ENCODE measurements at places on chromosomes 5 and 9.

DNA sequence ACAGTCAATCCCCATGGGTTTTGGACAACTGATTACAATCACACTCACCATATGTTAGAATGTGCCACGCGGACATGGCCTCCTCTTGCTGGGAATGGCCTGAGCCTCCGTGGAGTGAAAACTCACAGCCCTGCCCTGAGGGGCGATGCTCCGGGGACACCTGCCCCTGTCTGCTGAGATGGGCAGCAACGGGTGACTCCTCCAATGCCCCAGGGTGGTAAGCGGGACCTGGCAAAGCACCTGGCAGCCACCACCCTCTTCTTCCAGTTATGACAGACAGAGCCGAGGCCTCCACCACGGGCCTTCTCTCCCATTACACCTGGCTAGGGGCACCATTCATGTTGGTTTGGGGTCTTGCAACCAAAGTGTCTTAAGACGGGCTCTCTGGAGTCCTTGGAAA, 94.9 kb upstream of the COL5A1 start:
- H3K27ac ChIP-seq: no peak overlapping the region
- H3K27me3 ChIP-seq: no peaks in the 10 kb centered on the region
- H3K4me3 ChIP-seq: no peak overlapping the region
- no peaks in the 10 kb centered on the region for H3K36me3 ChIP-seq
- H3K4me1 ChIP-seq: peaks cover 4% of the 10 kb centered on the region

GRCh38 chr9:89821081-89821480, 216.3 kb downstream of the GADD45G start:
- no peak for DNase-seq
- no peaks in the 10 kb centered on the region for H3K4me1 ChIP-seq
- H3K27ac ChIP-seq: no peak overlapping the region
- no peak overlapping the region for H3K4me3 ChIP-seq
- H3K27me3 ChIP-seq: no peaks in the 10 kb centered on the region

DNA sequence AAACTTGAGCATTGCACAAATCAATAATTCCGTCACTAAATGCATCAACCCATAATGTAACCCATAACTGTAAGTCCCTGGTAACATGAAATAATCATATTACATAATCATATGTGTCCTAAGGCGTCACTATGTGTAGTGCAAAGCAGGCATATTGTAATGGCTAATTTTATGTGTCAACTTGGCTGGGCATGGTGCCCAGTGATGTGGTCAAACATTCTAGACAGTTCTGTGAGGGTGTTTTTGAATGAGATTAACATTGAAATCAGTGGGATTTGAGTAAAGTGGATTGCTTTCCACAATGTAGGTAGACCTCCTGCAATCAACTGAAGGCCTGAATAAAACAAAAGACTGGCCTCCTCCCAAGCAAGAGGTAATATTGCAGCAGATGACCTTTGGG, 794.4 kb upstream of the ACO1 start:
- H3K36me3 ChIP-seq: no peaks in the 10 kb centered on the region
- peaks cover 23% of the 10 kb centered on the region for H3K4me1 ChIP-seq
- no peak overlapping the region for H3K4me3 ChIP-seq
- H3K27me3 ChIP-seq: no peaks in the 10 kb centered on the region
- DNase-seq: no peak

DNA sequence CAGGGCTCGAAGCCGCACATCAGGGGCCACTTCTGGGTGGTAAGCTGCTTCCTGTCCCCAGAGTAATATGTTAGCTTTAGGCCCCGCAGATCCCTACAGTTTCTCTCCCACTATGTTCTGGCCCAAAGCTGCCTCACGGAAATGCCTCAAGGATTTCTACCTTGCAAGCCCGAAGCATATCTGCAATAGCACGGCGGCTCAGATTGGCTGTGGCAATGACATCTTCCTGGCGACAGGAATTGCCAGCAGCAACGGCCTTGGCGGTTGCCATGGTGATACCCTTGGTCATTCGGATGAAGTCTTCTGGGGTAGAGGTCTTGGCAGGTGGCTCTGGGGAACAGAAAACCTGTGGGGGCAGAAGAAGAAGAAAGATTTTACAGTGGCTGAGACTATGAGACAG, 10.3 kb upstream of the TPM2 start:
- no peak for DNase-seq
- no peak overlapping the region for H3K27ac ChIP-seq
- H3K4me1 ChIP-seq: no peaks in the 10 kb centered on the region
- H3K4me3 ChIP-seq: no peak overlapping the region
- H3K36me3 ChIP-seq: peaks cover 94% of the 10 kb centered on the region
- no peaks in the 10 kb centered on the region for H3K27me3 ChIP-seq

DNA sequence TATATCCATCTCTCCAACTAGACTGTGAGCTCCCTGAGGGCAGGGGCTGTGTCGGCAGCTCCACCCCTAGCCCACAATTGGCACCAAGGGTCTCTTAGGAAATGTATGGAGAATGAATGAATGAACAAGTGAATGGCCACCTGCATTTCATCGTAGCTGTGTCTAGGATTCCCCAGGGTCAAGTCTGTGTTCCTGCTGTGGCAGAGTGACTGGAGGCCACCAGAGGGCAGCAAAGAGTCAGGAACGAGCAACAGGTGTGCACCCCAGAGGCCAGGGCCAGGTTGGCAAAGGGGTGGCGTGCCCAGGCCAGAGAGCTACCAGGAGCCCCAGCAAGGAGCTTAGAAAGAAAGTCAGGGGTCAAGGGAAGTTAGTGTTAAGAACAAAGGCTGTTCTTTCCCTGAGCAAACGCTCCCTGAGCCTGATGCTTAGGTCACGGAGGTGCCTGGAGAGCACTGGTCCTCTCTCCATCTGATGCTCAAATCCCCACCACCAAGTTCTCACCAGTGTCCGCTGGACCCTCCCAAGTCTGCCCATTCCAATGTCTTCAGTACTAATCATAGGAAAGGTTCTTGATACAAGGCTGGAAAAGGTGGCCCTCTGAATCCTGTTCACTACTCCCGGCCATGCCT, 160.7 kb downstream of the PAX5 start:
- no peak overlapping the region for H3K27ac ChIP-seq
- no peak overlapping the region for H3K4me3 ChIP-seq
- H3K27me3 ChIP-seq: no peaks in the 10 kb centered on the region
- H3K36me3 ChIP-seq: no peaks in the 10 kb centered on the region

DNA sequence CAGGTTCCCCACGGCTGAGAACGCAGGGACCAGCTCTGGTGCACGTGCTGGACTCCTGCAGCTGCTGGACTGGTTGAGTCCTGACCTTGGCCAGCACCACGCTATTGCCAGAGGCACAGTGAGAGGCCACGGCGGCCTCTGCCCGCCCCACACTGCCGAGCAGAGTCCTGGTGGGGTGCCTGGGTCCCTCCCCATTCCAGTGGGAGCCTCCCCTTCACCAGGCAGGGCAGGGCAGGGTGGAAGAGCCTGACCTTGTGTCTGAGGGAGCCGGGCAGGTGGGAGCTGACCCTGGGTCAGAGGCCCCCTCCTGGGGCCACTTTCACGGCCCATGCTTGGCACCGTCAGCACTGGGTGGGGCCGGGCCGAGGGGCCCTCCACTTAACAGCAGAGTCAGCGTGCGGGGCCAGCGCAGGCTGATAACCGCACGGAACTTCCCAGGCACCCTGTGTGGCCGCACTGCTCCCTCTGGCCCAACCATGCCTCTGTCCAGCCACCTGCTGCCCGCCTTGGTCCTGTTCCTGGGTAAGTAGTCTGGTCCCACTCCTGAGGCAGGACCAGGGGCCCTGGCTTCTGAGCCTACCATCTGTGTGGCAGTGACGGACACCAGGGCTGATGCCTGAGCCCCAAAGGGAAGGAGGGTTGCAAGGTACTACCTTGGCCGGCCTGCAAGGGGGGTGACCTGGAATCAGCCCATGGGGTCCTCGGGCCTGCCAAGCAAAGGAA, at the start of gene MAMDC4:
Gene MAMDC4 (plus strand): TSS at position 406 of the 723 bp plus-strand sequence. CDS start 71 bp downstream, at position 477.
- no peaks in the 10 kb centered on the region for H3K4me1 ChIP-seq
- no peak within 1 kb of the TSS for H3K27ac ChIP-seq
- no peak within 1 kb of the TSS for H3K4me3 ChIP-seq
- peaks cover 16% of the 10 kb centered on the region for H3K36me3 ChIP-seq

DNA sequence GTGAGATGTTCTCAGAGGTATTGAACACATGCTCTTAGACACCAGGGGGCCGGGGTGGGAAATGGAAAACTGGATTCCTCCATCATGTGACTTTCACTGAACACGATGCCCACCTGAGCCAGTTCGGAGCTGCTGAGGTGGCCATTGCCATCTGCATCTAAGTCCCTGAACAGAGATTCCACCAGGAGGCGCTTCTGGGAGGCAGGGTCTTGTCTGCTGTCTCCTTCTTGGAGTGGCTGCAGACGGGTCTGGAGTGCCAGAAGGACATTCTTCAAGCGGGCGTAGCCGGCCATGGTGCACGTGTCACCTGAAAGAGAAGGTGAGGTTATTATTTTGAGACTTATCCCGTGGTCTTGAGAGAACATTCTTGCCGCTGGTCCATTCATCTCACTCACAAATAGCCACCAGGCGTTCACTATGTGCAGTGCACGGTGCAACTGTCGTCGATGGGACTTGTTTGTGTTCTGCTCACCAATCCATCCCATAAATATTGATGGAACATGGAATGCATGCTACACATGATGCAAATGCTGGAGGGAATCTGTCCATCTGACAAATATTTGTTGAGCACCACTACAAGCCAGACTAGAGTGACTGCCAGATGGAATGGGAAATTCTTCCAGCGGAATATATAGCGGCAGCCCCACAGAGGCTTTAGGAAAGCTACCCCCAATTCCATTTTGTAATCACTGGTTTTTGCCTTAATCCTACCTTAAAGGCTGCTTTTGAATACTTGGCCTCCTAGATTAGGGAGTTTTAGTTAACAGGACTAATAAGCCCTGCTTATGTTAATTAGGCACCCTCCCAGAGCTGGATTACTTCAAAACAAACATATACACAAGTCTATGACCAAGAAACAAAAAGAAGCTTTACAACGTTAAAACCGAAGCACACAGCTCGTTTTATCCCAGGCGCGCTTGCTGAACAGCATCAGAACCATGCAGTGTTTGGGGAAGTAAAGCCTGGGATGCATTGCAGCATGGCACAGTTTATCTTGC, 264.8 kb downstream of the HSPA4 start:
- H3K4me1 ChIP-seq: no peaks in the 10 kb centered on the region
- H3K27ac ChIP-seq: no peak overlapping the region
- H3K27me3 ChIP-seq: no peaks in the 10 kb centered on the region
- DNase-seq: no peak

GRCh38 chr5:129135633-129136032, 41.1 kb downstream of the ISOC1 start:
- no peak overlapping the region for H3K27ac ChIP-seq
- H3K4me1 ChIP-seq: no peaks in the 10 kb centered on the region
- no peaks in the 10 kb centered on the region for H3K27me3 ChIP-seq
- DNase-seq: no peak
- H3K36me3 ChIP-seq: no peaks in the 10 kb centered on the region
- no peak overlapping the region for H3K4me3 ChIP-seq

DNA sequence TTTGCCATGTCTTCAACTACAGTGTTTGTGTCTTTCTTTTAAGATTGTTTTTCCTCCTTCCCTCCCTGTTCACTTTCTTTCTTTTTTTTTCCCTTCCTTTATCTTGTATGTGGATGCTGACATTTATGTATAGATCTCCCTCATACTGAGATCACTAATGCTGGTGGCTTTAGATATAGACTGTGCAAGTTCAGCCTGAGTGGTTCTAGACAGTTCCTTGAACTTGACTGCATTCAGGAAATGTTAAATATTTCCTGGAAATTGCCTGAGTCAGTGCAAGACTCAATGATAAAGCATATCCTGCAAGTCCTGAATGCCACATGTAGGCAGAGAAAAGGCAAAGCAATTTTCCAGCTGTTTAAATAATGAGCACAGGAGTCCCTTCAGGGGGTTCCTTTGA, 182.5 kb upstream of the NR3C1 start:
- H3K27ac ChIP-seq: no peak overlapping the region
- no peak overlapping the region for H3K4me3 ChIP-seq
- no peaks in the 10 kb centered on the region for H3K36me3 ChIP-seq

DNA sequence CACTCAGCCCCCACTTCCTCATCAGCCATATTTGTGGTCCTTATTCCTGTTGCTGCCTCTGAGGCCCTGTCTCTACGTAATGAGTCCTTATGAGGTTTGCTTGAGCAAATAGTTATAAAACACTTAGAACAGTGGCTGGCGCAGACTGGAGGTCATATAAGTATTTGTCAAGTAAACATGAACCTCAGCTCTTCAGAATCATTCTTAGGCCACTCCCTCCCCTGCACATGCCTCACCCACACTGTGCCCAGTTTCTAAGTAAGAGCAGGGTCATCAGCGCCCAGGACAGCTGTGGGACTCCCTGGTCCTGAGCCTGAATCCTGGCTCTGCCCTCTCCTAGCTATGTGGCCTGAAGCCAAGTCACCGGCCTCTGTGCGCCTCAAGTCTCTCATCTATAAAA, 4.0 kb downstream of the ST6GALNAC4 start:
- no peak for DNase-seq
- H3K27ac ChIP-seq: no peak overlapping the region
- H3K4me3 ChIP-seq: no peak overlapping the region

DNA sequence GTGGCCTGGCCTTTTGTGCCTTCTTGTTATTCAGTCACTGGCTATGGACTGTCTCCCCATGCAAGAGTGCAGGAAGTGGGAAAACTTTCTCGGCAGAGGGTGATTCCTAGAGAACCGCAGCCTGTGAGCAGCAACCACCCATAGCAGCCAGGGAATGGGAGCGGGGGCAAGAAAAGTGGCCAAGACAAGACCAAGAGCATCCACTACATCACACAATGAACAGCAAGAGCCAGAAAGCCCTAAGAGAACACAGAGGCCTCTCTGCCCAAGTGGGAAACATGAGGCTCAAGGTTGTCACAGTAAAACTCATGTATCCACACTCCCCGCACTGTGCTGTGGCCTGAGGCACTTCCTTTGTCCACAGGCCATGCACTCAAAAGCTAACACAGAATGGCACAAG, 129.1 kb upstream of the FSTL4 start:
- H3K27me3 ChIP-seq: no peaks in the 10 kb centered on the region
- no peak overlapping the region for H3K27ac ChIP-seq
- H3K4me3 ChIP-seq: no peak overlapping the region
- no peaks in the 10 kb centered on the region for H3K36me3 ChIP-seq
- no peak for DNase-seq

DNA sequence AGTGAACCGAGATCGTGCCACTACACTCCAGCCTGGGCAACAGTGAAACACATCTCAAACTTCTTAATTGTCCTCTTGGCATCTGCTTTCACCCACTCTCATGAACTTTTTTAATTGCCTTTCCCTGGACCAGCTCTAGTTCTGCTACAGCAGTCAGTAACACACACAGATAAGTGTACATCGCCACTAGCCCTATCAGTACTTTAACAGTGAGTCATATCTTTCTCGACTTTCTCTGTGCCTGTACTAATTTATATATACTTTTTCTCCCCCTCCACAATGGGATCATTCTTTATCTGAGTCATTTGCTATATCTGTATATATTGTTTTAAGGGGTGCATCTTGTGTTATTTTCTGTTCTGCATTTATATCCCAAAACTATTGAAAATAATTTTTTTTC, 6.7 kb downstream of the CDC37L1 start:
- no peak for DNase-seq
- H3K27ac ChIP-seq: no peak overlapping the region
- no peaks in the 10 kb centered on the region for H3K27me3 ChIP-seq
- peaks cover 2% of the 10 kb centered on the region for H3K4me1 ChIP-seq
- H3K4me3 ChIP-seq: no peak overlapping the region
- peaks cover 61% of the 10 kb centered on the region for H3K36me3 ChIP-seq
